ENCODE measurements at places on chromosomes 16 and 17.

DNA sequence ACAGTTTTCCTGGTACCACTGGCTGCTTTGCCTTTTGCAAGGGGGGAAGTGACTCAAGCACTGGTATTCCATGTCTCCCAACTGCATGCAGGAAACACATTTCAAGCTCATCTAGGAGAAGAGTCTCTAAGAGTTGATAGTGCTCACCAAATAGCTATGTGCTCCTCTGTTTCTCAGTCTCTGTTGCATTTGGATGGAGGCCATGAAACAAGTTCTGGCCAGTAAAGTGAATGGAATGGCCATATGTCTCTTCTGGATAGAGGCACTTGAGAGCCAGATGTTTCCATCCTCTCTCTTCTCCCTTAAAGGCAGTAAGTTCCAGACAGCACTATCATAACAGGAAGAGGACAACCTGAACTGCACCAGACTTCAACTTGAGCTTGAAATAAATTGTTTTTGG, 60.6 kb downstream of the C16orf82 start:
- no peak for DNase-seq

DNA sequence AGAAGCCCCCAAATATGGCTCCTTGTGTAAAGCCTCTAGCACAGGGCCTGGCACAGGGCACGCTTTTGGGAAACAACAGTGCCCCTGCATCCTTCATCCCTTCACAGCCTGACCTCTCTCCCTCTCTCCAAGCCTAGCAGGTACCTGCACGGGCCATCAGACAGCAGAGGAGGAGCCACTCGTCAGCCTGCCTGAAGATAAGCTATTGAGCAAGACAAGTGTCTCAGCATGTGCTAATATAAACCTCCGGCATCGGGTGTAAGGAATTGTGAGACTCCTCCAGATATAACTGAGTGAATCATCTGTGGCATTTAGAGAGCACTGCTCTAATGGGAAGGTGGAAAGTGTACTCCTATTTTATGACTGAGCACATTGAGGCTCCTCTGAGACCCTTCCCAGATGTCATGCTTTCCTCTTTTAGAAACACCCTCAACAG, 38.3 kb downstream of the TBX4 start:
- no peak for DNase-seq

DNA sequence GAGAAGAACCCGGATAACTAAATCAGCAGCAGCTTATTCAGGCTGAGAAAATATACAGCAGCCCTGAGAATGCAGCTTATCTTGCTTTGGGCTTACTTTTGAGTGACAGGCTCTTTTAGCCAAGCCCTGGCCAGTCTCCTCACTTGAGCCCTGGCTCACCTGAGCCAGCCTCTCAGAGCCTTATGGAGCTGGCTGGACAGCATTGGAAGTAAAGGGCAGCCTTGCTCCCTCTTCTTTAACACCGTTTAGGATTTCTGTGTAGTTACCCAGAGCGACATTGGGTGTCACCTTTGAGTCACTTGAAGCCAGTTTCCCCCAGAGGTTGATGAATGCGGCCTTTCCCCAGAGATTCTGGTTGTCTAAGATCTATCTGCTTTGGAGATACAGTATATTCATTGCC, 7.7 kb upstream of the NPIPB2 start:
- DNase-seq = no peak

DNA sequence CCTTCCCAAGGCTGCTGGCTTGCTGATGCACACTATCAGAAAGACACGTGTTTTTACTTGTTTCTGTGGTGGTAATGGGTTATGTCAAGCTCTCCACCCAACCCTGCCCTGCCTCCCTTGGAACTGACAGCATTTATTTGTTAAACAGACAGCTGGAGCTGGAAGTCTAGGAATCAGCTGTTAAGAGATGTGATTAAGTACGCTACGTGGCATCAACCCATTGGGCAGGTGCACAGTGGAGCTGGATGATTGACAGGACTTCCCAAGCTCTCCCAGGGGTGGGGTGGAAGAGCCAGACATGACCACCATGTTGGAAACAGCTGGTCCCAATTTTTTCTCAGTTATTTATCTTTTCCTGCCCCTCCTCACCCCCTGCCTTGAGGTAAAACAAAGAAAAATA, 49.4 kb downstream of the ADAMTS18 start:
- DNase-seq = no peak

GRCh38 chr17:77882040-77882439, 76.5 kb upstream of the TNRC6C start:
- DNase-seq = no peak

DNA sequence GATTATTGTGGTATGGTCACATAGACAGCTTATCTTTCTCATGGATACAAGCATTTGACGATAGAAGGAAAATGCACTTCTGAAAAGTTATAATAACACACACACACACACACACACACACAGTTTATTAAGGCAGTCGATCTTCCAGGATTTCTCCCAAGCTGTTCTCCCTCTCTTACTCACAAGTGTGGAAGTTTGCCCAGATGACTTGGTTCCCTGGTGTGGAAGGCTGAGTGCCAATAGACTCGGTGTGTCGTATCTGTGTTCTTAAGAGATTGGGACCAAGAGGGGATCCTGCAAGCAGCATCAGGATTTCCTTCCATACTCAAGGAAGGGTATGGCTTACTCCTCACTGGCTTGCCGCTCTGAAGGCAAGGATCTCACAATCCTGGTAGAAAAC, 279.6 kb downstream of the HS3ST3B1 start:
- no peak for DNase-seq

DNA sequence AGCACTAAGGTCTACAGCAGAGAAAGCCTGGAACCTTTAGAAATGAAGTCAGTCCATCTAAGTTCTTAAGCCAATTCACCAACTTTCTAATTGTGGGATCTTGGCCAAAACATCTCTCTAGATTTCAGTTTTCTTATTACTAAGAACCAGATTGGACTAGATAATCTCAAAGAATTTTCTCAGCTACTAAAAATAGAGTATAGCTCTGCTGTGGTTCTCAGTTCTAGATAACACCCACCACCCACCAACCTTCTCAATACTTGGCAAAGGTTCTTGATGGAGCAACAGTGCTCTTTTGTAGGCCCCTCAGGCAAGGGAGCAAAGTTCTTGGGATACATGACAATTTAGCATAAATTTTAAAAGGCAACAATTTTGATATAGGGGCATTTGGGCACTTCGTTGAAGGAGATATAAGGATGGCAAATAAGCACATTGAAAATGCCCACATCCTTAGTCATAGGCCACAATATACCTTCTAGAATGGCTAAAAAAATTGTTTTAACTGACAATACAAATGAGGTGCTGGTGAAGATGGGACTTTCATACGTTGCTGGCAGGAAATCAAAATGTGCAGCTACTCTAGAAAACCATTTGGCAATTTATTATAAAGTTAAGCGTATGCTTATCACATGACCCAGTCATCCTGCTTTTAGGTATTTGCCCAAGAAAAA, 74.4 kb upstream of the TMEM132E start:
- DNase-seq = no peak

GRCh38 chr17:18160128-18160856, 23.3 kb upstream of the ALKBH5 start:
- no peak for DNase-seq

GRCh38 chr16:70520612-70521297, 2.6 kb downstream of the COG4 start:
- no peak for DNase-seq

DNA sequence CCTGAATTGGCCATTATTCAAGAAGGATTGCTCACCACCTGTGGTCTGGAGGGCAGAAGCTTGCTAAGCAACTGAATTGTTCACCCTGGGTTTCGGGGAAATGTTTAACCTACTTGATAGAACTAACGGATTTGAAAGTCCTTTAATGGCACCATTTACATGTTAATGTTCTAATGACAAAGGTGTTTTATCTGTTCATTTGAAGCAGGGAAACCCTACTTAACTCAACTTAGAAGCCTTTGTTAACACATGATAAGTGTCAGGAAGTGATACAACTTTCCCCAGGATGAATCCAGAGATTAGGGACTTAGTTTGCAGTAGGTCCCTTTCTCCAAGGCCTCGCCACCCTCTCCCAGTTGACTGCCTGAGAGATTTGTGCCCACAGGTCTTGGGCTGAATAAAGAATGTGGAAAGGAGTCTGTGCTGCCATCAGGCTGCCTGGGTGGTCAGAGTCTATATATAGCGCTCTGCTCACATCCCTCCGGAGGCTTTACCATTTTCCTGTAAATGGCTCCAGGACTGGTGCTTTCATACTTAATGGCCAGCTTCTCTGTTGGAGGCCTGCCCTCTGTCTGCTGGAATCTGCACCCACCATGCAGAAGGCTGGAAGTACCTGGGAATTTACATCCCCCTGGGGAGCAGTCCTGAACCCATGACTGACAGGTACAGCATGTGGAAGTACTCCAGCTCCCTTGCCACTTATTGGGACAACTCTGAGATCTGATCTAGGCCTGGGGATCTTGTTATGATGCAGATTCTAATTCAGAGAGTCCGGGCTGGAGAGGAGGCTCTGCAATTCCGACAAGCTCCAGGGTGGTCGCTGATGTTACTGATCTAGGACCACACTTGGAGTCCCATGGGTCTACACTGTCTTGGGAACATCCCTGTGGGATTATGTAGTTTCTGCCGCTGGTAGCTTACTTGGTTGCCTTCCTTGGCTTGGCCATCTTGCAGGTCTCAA, 99.9 kb downstream of the ASIC2 start:
- no peak for DNase-seq

DNA sequence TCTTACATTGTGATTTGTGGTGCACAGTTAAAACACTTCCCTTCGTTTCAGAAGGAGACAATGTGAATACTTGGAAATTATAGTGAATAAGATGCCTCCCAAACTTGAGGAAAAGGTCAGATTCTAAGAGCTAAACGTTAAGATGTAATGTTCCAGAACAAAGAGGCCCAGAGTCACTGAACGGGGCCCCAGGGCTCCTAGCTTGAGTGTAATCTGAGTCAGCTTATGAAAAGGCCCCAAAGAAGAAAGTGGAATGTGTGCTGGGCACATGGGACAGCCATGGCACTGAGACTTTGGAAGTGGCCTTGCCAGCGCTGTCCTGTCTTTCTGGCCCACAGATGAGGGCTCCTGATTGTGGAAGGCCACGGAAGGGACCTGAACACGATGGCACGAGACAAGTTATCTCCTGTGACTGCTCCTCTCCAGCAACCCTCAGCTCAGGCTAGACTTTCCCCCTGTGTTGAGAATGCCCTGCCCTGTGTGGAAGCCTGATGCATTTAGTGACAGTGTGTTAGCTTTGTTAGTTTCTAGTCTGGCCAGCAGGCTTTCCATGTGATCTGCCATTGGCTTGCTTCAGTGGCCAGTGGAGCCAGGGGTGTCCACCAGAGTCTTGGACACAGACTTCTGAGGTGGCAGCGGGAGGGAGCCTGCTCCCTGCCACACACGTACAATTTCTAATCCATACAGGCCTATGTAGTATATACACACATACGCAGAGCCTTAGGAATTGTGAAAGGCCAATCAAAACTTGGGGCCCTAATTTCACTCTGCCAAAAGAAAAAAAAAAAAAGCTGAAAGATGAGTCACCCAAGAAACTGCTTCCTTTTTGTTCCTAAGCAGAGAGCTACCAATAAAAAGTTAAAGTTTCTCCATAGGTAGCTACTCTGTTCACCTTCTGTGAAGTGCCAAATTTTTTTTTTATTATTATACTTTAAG, 13.1 kb downstream of the SPATA33 start:
- no peak for DNase-seq

DNA sequence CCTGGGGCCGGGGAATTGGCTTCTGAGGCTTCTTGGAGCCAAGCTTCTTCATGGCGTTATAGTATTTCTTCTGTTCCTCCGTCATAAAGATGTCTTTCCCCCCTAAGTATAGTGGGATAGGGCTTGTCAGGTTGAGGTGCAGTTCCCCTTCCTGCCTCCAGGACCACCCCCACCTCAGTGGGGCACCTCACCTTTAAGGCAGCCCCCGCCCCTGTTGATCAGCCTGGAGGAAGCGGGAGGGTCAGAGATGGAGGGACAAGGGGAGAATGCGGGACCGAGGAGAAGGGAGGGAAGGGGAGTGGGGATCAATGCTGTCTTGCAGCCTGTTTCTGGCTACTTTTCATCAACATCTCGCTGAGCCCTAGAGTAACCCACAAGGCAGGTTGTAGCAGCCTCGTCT, 11.6 kb upstream of the CD79B start:
- DNase-seq = no peak

DNA sequence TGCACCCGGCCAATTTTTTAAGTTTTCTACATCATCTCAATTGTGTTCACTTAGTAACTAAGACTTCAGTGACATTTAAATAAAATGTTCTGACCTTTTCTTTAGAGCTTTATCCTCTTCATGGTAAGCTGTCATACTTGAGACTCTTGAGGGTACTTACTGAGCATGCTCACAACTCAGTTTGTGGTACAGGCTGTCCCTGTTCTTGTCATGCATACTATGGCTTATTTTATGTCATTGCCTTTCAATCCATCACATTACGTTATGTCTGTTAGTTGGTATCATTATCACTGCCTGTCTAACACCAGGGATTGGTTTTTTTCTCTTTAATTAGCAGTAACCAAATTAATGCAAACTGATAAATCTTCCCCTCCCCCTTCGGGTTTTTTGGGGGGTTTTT, 41.9 kb upstream of the RHBDL3 start:
- DNase-seq = no peak

- DNase-seq = no peak
Observed at GRCh38 chr16:77596261-77596660, 126.1 kb upstream of the NUDT7 start.

DNA sequence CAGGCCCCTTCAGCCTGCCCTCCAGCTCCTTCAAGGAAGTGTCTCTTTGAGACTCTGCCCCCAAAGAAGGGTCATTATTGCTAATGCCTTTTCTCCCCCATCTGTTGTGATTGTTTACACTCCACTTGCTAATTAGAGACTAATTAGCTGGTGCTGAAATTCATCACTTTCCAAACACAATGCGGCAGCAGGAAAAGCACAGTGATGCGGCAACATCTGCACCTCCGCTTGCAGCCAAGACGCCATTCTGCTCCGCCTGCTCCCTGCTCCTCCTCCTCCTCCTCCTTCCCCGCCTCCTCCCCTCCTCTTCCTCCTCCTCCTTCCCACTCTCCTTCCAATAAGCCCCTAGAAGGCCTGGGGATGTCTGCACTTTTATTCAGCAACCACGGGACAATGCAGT, 110.5 kb downstream of the SDK2 start:
- no peak for DNase-seq

All from right renal pelvis (tissue), 4 donors.